Fibroblast of skin of left quadriceps (primary cell): ENCODE measurements at places on chromosomes 3 and 15.

- no peak for DNase-seq
These were observed 8.3 kb downstream of the IQSEC1 start for GRCh38 chr3:13064964-13065363.

GRCh38 chr15:39642011-39642640, 61.2 kb downstream of the THBS1 start:
- DNase-seq: peak; percentile 30

DNA sequence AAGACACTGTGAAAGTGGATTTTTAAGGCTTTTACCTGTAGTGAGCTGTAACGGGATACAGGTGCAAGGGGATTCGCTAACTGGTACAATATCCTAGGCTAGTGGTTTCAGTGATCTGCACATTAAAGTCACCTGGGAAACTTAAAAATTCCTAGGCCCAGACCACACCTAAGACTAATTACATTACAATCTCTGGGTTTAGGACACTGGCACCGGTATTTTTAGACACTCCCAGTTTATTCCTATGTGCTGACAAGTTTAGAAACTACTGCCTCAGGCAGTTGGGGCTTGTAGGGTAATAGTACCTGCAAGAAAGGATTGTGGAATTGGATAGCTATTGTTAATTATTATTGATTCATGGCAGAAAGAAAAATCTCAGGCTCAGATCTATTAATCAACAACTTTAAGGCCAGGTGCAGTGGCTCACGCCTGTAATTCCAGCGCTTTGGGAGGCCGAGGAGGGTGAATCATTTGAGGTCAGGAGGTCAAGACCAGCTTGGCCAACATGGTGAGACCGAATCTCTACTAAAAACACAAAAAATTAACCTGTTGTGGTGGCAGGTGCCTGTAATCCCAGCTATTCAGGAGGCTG, 50.4 kb upstream of the CASR start:
- no peak for DNase-seq

DNA sequence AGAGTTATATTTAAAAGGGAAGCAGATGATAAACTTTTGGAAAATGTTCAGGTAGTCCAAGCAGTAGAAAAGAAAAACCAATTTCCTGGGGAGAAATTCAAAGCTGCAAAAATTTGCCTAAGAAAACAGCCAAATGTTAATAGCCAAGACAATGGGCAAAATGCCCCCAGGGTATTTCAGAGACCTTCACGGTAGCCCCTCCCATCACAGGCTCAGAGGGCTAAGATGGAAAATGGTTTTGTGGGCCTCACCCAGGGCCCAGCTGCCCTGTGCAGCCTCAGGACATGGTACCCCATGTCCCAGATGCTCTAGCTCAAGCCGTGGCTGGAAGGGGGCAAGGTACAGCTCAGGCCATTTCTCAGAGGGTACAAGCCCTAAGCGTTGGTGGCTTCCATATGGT, 391.0 kb downstream of the ZIC4 start:
- no peak for DNase-seq

- DNase-seq: no peak
These were observed 1.2 kb downstream of the MKRN3 start for GRCh38 chr15:23566651-23567050.

DNA sequence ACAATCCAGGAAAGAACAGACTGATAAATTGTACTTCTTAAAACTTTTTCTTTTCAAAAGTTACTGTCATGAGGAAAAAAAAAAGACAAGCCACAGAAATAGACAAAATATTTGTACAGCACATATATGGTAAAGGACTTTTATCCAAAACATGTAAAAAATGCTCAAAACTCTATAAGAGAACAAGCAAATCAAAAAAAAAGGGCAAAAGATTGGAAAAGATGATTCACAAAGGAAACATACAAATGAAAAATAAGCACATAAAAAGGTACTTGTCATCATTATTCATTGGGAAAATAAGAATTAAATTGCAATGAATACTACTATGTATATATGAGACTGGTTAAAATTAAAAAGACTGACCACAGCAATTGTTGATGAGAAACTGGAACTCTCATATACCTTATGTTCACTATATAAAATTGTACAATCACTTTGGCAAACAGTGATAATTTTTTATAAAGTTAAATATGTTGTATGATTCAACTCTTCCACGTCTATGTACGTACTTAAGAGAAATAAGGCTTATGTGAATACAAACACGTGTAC, 39.7 kb downstream of the DIPK2A start:
- no peak for DNase-seq

DNA sequence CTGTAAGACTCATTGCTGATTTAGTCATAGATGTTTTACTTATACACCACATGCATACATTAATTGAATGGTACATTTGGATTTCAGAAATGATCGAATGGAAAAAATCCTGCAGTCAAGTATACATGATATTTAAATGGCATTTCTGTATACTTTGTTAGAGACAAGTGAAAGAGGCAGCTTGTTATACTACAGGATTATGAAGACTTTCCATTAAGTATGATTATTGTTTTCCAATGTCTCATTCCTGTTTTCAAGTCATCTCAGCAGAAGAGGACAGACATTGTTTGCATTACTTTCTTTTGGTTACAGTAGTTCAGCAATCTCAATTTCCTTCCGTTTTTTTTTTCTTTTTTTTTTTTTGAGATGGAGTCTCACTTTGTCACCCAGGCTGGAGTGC, 36.6 kb upstream of the DPPA4 start:
- DNase-seq: no peak
